IPS DF 6.9 (cell line): ENCODE measurements at places on chromosomes 7 and 10.

- no peaks in the 10 kb centered on the region for H3K27me3 ChIP-seq
- no peak overlapping the region for H3K4me3 ChIP-seq
- H3K36me3 ChIP-seq: peaks cover 13% of the 10 kb centered on the region
- H3K27ac ChIP-seq: no peak overlapping the region
- peaks cover 12% of the 10 kb centered on the region for H3K4me1 ChIP-seq
Measured at GRCh38 chr10:72334825-72335393, 19.8 kb downstream of the DNAJB12 start.

DNA sequence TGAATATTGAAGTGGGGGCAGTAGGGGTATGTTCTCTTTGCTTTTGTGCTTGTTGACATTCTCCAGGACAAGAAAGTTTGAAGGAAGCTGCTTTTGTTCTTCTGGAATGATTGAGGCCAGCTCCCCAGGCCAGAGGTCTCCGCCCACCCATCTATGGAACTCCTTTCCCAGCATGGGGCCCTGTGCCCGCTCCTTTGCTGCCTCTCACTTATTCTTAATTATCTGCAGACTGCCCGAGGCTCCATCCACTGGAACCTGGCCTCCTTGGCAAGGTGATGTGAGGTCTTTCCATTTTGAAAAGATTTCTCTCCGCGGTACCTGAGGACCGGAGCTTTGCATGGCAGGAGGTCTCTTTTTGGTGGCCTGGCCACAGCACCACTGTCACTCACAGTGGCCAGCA lies 39.3 kb upstream of the MKI67 start:
- no peak overlapping the region for H3K27ac ChIP-seq
- H3K4me3 ChIP-seq: no peak overlapping the region
- no peak for DNase-seq

- H3K27ac ChIP-seq: no peak overlapping the region
- no peak overlapping the region for H3K4me3 ChIP-seq
Measured at GRCh38 chr7:31003721-31004120, 40.0 kb downstream of the GHRHR start.

- H3K4me1 ChIP-seq: peaks cover 5% of the 10 kb centered on the region
- no peak overlapping the region for H3K4me3 ChIP-seq
- no peak overlapping the region for H3K27ac ChIP-seq
- no peaks in the 10 kb centered on the region for H3K36me3 ChIP-seq
- no peaks in the 10 kb centered on the region for H3K27me3 ChIP-seq
Measured at GRCh38 chr10:32004161-32004591, 52.0 kb downstream of the KIF5B start.

GRCh38 chr7:68828575-68828974 lies 769.7 kb upstream of the AUTS2 start:
- H3K27ac ChIP-seq: no peak overlapping the region
- H3K4me1 ChIP-seq: no peaks in the 10 kb centered on the region
- no peak overlapping the region for H3K4me3 ChIP-seq
- H3K36me3 ChIP-seq: no peaks in the 10 kb centered on the region

DNA sequence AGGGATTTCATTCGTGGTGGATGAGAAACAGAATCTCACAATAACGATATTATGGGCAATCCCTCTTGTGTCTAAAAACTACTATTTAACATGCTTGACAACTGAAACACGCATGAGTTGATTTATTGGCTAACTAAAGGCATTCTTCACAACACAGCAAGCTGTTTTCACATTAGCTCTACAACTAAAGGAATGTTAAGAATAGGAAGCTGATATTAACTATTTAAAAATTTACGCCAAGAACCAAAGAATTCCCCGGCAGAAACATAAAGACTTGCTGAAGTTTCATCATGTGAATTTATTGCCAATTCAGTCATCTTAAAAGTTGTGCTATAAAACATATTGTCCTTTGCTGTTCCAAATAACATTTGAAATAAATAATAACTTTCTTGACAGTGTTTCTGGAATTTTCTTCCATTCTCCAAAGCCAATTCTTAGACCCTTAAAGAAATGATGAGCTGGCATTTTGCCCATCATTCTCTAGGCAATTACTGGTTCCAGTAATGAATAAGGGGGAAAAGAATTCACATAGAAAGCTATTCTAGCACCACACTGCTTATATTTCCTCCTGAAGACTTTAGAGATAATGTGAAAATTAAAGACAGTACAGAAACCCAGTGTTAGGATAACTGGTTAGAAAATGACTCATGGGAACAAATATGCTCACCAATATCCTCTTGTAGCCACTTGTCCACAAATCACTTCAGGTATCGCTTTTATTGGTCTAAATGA lies 233.1 kb downstream of the PARD3 start:
- H3K27me3 ChIP-seq: no peaks in the 10 kb centered on the region
- no peaks in the 10 kb centered on the region for H3K36me3 ChIP-seq
- no peak overlapping the region for H3K4me3 ChIP-seq
- no peak for DNase-seq
- H3K27ac ChIP-seq: no peak overlapping the region

DNA sequence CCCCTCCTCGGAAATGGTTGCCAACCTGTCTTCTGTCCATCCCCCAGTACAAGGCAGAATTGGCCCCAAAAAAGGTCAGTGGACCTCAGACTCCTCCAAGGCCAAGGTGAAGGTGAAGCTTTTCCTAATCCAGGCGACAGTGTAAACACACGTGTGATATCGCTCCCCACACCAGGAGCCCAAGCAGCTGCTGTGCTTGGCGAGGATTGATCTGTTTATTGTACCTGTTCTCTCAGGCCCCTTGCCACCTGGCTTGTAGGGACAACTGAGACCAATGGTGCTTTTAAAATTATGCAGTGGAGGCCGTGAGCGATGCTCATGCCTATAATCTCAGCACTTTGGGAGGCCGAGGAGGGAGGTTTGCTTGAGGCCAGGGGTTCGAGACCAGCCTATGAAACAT lies 66.1 kb upstream of the GTF2IRD1 start:
- no peak for DNase-seq
- H3K36me3 ChIP-seq: peaks cover 11% of the 10 kb centered on the region
- no peak overlapping the region for H3K27ac ChIP-seq
- H3K4me1 ChIP-seq: no peaks in the 10 kb centered on the region

DNA sequence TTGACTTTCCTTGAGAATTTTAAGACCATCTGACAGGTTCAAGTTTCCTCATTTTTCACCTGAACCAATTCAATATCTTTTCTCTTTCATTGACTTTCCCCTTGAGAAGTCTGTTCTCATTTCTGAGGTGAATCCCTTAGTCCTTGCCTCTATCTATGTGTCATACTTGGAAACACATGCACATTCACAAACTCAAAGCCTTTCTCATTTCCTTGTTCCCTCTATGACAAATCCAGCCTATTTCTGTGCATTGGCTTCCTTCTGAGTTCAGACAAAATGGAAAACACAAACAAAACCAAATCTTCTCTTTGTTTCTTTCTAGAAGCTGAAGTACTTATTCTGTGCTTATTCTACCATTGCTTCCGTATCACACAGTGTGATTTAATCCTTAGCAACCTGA lies 13.8 kb downstream of the PTTG1IP2 start:
- H3K4me3 ChIP-seq: no peak overlapping the region
- no peaks in the 10 kb centered on the region for H3K4me1 ChIP-seq
- no peaks in the 10 kb centered on the region for H3K27me3 ChIP-seq
- no peaks in the 10 kb centered on the region for H3K36me3 ChIP-seq
- DNase-seq: no peak
- H3K27ac ChIP-seq: no peak overlapping the region

- no peak for DNase-seq
- H3K27me3 ChIP-seq: 0 out of 2 replicates have a peak, but pooled peaks cover 2% of the 10 kb centered on the region
- H3K36me3 ChIP-seq: no peaks in the 10 kb centered on the region
Measured at GRCh38 chr7:92425311-92425947, 21.9 kb upstream of the GATAD1 start.

DNA sequence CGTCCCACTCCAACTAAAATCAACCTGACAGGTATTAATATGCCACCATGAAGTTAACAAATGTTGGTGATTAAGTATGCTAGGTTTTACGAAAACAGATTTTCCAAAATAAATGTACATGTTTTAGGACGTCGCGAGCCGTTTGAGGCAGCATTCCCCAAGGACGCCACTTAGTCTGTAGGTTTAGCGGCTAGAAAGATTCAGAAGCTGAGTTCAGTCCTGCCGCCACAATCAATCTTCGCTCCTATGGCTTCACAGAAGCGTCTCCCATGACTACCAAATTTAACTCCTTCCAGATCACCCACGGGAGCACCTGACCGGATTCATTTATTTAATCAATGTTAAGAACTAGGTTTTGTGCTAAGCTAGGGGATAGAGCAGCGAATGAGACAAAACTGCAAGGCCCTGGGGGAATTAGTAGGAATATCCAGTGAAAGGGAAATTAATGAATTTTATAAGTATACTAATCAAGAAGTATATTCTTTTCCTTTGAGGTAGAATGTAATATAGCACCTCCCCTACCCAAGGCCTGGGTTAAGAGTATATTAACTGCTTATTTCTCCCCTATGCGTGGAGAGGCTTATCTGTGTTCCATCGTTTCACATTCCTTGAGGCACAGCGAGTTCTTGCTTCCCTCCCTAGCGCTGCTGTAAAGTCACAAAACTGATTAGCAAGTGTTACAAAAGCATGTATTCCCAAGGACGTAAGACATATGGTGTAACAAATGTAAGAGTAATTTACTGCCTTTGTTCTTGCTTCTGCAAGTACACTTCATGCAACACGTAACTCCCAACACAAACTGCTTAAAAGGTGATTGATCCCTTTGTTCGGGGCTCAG lies 994 bp upstream of the CYP51A1 start:
- no peaks in the 10 kb centered on the region for H3K4me1 ChIP-seq
- no peaks in the 10 kb centered on the region for H3K27me3 ChIP-seq
- H3K36me3 ChIP-seq: no peaks in the 10 kb centered on the region
- peak overlapping the region; percentile 72; the same call in 1 of the 2 replicates for H3K4me3 ChIP-seq

- no peaks in the 10 kb centered on the region for H3K36me3 ChIP-seq
- no peak for DNase-seq
- H3K27me3 ChIP-seq: no peaks in the 10 kb centered on the region
- H3K4me3 ChIP-seq: no peak overlapping the region
Measured at GRCh38 chr10:110547139-110547761, 20.2 kb upstream of the SMC3 start.

DNA sequence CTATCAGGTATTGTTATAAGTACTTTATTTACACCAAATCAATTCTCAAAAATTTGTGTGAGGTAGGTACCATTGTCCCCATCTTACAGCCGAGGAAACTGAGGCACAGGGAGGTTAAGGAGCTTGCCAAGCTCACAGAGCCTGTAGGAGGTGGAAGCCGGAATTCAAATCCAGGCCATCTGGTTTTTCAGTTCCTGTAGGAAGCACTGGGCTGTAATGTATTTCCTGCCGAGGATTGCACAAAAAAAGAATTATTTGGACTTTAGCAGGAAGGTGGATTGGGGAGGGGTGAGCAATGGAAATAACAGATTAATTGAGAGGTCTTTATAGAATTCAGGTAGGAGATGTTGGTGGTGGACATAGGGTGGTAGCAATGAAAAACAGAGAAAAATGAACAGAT lies 315.3 kb upstream of the AUTS2 start:
- no peaks in the 10 kb centered on the region for H3K36me3 ChIP-seq
- H3K27me3 ChIP-seq: no peaks in the 10 kb centered on the region
- H3K4me3 ChIP-seq: no peak overlapping the region
- no peak for DNase-seq
- H3K4me1 ChIP-seq: no peaks in the 10 kb centered on the region

- no peaks in the 10 kb centered on the region for H3K36me3 ChIP-seq
- H3K27me3 ChIP-seq: no peaks in the 10 kb centered on the region
- no peaks in the 10 kb centered on the region for H3K4me1 ChIP-seq
- no peak overlapping the region for H3K4me3 ChIP-seq
- no peak overlapping the region for H3K27ac ChIP-seq
Measured at GRCh38 chr10:89283936-89284475, 17.8 kb upstream of the IFIT2 start.

DNA sequence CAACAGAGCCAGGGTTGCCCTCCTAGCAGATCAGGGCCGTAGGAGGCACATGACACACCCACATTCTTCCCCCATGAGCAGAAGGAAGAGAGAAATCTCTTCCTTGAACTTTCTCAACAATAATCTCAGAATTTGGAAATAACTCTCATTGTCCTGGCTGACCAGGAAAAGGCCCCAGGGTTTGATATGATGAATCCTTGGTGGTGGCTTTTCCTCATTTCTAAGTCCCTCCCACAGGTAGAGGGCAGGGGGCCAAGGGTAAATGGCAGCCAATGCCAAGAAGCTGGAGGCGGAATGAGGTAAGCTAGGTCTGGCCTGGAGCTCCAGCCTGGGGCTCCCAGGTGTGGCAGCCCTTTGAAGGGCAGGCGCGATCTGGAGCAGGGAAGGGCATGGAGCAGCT lies 67.8 kb downstream of the GRB10 start:
- H3K27ac ChIP-seq: no peak overlapping the region
- no peak overlapping the region for H3K4me3 ChIP-seq
- no peaks in the 10 kb centered on the region for H3K36me3 ChIP-seq
- H3K27me3 ChIP-seq: no peaks in the 10 kb centered on the region

- H3K27me3 ChIP-seq: no peaks in the 10 kb centered on the region
- no peak overlapping the region for H3K27ac ChIP-seq
- H3K36me3 ChIP-seq: no peaks in the 10 kb centered on the region
- no peak for DNase-seq
- no peaks in the 10 kb centered on the region; the same call in 1 of the 2 replicates for H3K4me1 ChIP-seq
- H3K4me3 ChIP-seq: no peak overlapping the region
Measured at GRCh38 chr7:99837649-99838361, 10.0 kb downstream of the CYP3A43 start.

DNA sequence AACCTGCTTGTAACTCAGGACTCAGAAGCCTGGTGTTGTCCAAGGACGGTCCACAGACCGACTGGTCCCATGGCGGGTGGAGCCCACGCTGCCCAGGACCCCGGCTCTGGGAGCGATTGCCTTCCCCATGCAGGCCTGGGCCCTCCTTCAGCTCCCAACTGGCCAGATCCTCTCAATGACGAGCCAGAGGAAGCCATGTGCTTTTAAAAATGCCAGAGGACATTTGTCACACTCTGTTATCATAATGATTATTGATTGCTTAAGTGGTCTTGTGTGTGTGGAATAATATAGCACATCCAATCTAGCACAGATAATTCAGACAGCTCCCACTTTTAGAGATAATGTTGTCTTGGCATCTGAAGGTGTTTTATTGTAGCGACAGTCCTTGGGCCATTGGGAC lies 22.6 kb upstream of the OGDHL start:
- no peak overlapping the region for H3K27ac ChIP-seq
- no peaks in the 10 kb centered on the region for H3K36me3 ChIP-seq
- H3K27me3 ChIP-seq: no peaks in the 10 kb centered on the region
- no peak for DNase-seq
- H3K4me3 ChIP-seq: no peak overlapping the region

- no peaks in the 10 kb centered on the region for H3K36me3 ChIP-seq
- peaks cover 4% of the 10 kb centered on the region; the same call in 1 of the 2 replicates for H3K4me1 ChIP-seq
- no peak overlapping the region for H3K27ac ChIP-seq
- no peak overlapping the region for H3K4me3 ChIP-seq
- no peak for DNase-seq
Measured at GRCh38 chr10:60664859-60665258, 113.4 kb upstream of the CDK1 start.

DNA sequence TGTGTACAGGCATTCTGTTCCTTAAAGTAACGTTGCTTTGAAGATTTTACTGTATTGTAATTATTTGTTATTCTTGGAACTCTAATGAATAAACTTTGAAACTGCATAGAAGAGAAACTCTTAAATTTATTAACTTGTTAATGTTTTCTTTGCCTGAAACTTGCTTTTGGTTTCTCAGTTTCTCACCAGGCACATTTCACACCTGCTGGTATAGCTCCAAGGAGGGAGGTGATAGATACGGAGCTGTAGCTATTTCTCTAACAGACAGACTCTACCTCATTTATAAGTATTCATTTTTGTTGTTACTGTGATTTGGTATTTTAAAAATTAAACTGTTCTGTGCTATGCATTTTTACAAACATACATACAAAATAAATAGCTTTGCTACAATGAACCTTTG lies 32.7 kb downstream of the R3HCC1L start:
- H3K27ac ChIP-seq: no peak overlapping the region
- H3K4me3 ChIP-seq: no peak overlapping the region
- H3K27me3 ChIP-seq: no peaks in the 10 kb centered on the region
- H3K36me3 ChIP-seq: no peaks in the 10 kb centered on the region
